ENCODE measurements at places on chromosomes 7 and 10.

DNA sequence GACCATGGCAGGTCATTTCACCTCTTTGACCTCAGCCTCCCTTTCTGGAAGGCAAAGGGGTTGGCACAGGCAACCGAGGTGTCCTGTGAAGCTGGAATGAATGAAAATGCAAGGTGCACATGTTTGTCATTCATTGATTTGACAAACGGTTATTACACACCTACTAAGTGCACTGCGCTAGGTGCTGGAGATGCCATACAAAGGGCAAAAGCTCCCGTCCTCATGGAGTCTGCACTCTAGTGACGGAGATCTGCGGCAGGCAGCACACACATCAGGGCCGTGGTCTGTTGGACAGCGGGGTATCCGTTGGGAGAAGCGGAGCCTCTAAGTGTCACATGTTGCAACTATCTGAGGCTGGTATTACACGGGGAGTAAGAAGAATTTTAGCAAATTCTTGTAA lies 44.2 kb downstream of the PRF1 start:
- DNase-seq, result no peak

DNA sequence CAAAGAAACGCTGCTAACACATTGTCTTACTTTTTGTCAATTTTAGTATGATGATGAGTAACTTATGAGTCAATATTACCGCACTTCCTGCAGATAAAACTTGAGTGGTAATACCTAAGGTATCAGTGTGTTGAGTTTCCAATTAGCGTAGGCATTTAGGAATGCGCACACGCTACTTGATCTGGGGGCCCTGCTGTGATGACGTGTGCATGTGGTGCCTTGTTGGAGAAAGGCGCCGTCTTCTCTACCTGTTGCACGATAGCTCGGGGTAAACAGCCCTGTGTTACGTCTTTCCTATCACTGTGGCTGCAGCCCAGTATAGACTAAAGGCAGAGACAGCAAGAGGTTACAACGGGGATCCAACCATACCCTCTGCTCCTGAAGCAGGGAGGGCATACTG lies 476.8 kb upstream of the ADARB2 start:
- no peak for DNase-seq

- DNase-seq, result no peak
Measured at GRCh38 chr7:2872296-2872874, 28.3 kb upstream of the GNA12 start.

GRCh38 chr7:23277359-23277989 lies 21.7 kb upstream of the MALSU1 start:
- DNase-seq, result peak; percentile 76

- DNase-seq, result no peak
Measured at GRCh38 chr7:17380736-17381662, 82.5 kb downstream of the AHR start.

- no peak for DNase-seq
Measured at GRCh38 chr10:129541200-129541599, 74.2 kb downstream of the MGMT start.

- no peak for DNase-seq
Measured at GRCh38 chr7:90910136-90910535, 314.0 kb downstream of the CDK14 start.

DNA sequence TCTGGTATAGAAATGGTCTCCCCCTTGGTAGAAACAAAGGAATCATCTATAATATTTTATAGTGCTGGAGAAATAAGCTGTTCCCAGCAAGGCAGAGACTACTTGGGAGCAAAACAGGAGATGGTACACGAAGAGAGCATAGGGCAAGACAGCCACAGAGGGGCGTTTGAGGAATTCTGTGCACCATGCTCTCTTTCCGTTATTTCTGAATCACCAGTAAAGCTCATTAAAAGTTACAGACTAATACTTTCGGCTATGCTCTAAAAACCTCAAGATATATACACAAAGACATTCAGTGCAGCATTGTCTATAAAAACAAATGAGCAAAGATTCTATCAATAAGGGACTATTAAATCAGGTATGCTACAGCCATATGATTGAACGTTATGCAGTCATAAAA lies 68.5 kb upstream of the FHIP2A start:
- no peak for DNase-seq

DNA sequence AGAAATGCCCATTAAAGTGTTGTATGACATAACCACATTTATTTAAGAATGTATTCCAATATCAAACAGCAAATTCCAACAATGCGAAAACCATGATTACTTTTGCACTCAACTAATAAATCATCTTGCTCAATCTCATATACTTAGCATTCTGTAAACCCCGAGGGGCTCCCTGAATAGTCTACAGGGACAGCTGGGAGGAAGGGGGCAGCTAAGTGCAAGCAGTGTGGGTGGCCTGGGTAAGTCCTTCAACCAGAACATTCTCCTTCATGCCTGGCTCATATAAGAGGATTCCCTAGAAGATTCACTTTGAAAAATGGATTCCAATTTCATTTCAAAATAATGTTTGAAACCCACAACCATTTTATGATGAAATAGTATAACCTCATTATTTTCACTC lies 355.5 kb downstream of the CDC14C start:
- no peak for DNase-seq

DNA sequence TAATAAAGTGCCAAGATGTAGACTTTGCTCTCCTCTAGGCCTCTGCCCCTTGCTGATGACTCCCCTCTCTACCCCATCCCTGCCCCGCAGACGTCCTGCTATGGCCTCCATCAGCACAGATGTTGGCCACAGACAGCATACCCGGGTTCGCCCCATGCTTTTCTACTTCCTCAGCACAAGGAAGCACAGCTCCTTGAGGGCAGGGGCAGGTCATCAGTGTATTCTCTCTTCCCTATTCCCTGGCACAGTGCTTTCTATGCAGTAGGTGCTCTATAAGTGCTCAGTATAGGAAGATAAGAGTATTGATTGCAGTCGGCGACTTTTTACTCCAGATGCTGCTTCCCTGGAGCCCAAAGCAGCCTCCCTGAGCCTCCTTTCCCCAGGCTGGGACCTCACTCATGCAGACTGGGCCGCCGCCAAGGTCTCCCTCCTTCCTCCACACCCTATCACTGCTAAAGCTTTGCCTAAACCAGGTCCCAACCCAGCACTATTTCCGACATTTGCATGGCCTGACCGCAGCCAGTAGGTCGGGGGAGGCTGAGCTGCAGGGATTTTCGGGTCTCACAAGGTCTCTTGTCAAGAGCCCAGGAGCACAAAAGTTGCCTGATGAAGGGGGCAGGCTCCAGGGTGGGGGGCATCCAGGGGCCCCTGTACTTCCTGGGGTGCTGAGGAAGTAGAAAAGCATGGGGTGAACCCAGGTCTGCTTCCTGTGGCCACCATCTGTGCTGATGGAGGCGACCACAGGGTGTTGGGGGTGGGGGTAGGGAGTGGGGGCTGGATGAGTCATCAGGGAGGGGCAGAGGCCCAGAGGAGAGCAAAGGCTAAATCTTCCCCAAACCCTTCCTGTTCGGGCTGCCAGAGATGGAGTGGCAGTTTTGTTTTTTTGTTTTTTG lies 8.0 kb downstream of the CALHM3 start:
- DNase-seq, result no peak

- DNase-seq, result no peak
Measured at GRCh38 chr10:114902151-114902550, 35.8 kb upstream of the TRUB1 start.

- DNase-seq, result no peak
Measured at GRCh38 chr10:67785098-67785497, 52.9 kb downstream of the DNAJC12 start.

DNA sequence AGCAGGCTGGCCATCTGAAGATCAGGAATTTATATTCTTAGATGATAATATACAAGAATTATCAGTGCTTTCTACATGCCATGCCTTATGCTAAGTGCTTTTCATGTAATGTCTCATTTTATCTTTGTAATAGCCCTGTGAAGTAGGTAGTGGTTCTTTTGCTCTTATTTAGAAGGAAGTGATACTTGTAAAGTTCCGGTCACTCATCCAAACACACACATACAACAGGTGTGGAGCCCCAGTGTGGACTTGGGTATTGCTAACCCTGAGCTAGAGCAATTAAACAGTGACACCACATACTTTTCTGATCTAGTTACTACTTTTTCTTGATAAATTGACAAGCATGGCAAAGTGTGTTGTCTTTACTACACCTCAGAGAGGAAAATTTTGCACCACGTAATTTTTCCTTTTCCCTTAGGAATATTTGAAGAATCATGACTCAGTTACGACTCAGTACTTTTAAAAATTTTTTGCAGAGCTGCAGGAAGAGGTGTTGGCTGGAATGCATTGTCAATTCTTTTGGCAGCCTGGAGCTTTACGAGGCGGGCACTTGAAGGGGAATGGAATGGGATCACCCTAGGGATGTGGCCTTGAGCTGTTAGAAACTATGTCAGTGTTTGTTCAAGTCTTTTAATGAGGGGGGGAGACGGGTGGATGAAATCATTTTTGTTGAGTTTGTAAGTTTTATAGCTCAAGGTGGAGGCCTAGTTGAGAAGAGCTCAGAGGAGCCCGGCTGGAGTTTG lies 212.5 kb upstream of the CELF2 start:
- DNase-seq, result peak; percentile 6

DNA sequence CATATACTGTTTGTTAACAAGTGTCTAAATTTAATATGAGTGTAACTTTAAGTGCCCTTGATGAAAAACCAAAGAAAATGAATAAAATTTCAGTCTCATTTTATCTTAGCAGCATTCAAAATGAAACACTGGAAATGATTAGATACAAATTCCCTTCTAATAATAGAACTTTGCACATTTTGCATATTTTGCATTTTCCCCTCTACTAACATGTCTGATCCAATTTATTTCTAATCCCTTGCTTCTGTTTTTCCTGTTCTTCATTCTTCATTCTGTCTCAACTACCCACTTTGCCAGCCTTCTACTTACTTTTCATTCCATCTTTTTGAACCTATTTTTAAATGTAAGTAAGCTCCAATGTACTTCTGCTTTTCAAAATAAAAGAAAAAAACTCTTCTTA lies 42.7 kb upstream of the SEMA3D start:
- no peak for DNase-seq

- DNase-seq, result no peak
Measured at GRCh38 chr7:142817506-142817905, 37.4 kb upstream of the EPHB6 start.

- DNase-seq, result no peak
Measured at GRCh38 chr10:80397014-80397413, 11.3 kb upstream of the PRXL2A start.

GRCh38 chr10:6254201-6254600 lies 51.5 kb downstream of the PFKFB3 start:
- no peak for DNase-seq

DNA sequence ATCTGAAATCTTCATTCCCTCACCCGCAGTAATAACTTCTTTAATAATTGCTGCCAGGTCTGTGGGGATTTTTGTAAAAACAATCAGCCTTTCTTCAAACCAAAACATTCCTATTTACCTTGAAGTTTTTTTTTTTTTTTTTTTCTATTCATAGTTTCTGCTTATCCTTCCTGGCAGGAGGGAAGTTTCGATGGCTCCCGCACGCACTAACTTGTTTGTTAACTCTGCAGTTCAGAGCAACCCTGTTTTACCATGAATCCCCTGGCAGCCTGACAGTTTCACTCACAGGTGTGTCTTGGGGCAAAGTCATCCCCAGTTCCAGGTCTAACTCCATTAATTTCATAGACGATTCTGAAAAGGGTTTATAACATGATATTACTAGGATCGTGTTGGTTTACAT lies 149.3 kb downstream of the KLF6 start:
- peak; percentile 43 for DNase-seq

DNA sequence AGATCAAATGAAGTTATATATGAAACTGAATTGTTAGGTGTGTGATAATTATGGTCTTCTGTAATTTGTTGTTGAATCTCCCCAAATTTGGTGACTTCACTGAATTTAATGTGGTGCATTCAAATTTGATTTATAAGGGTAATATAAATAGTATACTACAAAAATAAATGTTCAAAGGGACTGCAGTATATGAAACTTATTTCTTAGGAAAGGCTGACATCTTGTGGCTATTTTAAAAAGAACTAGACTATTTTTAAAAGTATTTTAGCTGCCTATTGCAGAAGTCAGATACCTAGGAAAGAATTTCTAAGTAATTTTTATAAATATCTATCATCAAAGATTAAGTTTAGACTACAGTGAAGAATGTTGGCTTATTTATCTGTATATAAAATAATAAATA lies 36.6 kb downstream of the ATRNL1 start:
- peak; percentile 30 for DNase-seq

- DNase-seq, result peak; percentile 79
Measured at GRCh38 chr7:41886262-41886900, 183.5 kb upstream of the INHBA start.

- DNase-seq, result no peak
Measured at GRCh38 chr7:77995717-77996116, 197.1 kb downstream of the PHTF2 start.

GRCh38 chr7:102393467-102393866 lies 2.7 kb upstream of the PRKRIP1 start:
- DNase-seq, result no peak

- DNase-seq, result no peak
Measured at GRCh38 chr7:11648101-11648500, 183.9 kb downstream of the THSD7A start.

GRCh38 chr7:55477781-55478374 lies 94.4 kb downstream of the VOPP1 start:
- DNase-seq, result no peak

DNA sequence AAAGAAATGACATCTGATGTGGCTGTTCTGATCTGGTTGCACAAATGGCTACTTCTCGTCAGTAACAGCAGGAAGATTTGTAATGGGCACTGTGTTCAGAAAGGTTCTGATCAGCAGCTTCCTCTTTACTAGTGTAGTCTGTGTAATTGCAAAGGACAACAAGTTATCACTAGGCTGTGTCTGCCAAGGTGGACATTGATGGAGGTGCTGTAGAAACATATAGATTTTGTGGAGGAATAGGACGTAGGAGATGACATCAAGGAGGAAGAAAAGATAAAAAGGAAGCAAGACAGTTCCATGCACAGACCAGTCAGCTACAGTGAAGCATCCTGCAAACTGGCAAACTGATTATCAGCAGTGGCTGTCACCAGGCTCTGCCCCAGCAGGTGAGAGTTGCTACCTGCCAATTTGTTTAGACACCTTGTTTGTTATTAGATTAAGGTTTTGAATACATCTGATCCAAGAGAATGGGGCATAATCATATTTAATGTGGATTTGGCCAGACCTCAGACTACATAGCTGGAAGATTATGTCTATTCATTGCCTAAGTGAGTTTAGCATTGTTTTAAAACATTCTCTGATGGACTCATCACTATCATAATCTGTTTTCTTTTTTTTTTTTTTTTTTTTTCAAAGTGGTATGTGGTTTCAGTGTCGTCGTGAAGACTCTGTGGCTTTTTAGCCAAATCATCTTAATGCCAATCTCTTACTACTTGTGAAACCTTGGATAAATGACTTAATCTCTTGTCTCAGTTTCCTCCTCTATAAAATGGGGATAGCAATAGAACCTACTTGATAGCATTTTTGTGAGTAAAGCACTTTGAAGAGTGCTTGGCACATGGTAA lies 417.9 kb upstream of the LRGUK start:
- DNase-seq, result no peak

- DNase-seq, result no peak
Measured at GRCh38 chr10:102153093-102153620, 968 bp downstream of the NOLC1 start.

- DNase-seq, result no peak
Measured at GRCh38 chr7:47846138-47846836, 102.0 kb downstream of the PKD1L1 start.
